Activated T-cell treated with anti-CD3 and anti-CD28 coated beads for 48 hours (primary cell): ENCODE measurements at places on chromosomes 2 and 18.

- DNase-seq = no peak
Observed at GRCh38 chr18:29226213-29226612, 1049.3 kb upstream of the CDH2 start.

GRCh38 chr2:226211439-226211838 is 588.2 kb downstream of the IRS1 start:
- DNase-seq = no peak

GRCh38 chr2:28736034-28736433 is 15.6 kb upstream of the PPP1CB start:
- DNase-seq = no peak

DNA sequence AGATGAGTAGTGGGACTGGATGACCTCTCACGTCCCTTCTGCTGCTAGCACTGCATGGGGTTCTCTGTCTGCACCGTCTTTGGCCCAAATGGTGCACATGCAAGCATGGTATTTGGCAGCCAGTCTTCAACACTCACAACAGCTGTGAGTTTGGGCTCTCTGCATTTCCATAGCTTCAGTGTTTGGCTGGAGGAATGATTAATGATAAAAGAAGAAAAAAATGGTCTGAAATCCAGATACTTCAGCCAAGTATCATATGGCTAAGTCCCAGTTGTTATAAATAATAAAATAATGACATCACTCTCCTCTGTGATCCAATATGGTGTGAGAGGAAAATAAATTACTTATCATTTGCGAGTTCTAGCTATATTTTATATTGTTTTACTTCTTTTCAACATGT is 173.3 kb downstream of the DCDC2C start:
- no peak for DNase-seq

- DNase-seq = no peak
Observed at GRCh38 chr2:74991977-74992376, 33.5 kb downstream of the POLE4 start.

- no peak for DNase-seq
Observed at GRCh38 chr2:98747888-98748287, 17.0 kb upstream of the MGAT4A start.

DNA sequence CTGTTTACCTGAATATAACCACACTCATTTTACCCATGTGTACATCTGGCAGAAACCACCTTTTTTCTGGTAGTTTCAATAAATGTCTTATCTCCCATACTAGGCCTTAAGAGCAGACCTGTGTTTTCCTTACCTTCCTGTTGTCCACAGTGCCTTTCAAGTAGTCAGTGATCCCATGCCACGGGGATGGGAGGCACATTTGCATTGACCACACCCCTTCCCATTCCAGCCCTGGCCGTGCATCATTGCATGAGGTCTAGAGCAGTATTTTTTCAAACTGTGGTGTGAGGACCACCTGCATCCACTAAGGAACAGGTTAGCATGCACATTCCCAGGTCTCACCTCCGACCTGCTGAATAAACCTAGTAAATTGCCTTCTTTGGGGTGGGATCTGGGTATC is 165.2 kb upstream of the FOSL2 start:
- DNase-seq = no peak

GRCh38 chr2:191748059-191748461 is 70.1 kb downstream of the NABP1 start:
- no peak for DNase-seq

- no peak for DNase-seq
Observed at GRCh38 chr2:36492216-36492945, 105.6 kb downstream of the FEZ2 start.
